GM13976 (cell line): ENCODE measurements at places on chromosomes 11 and 22.

GRCh38 chr22:35894464-35894878 lies 134.2 kb downstream of the RBFOX2 start:
- no peak for DNase-seq

GRCh38 chr11:123491241-123491640 lies 61.2 kb downstream of the GRAMD1B start:
- no peak for DNase-seq

DNA sequence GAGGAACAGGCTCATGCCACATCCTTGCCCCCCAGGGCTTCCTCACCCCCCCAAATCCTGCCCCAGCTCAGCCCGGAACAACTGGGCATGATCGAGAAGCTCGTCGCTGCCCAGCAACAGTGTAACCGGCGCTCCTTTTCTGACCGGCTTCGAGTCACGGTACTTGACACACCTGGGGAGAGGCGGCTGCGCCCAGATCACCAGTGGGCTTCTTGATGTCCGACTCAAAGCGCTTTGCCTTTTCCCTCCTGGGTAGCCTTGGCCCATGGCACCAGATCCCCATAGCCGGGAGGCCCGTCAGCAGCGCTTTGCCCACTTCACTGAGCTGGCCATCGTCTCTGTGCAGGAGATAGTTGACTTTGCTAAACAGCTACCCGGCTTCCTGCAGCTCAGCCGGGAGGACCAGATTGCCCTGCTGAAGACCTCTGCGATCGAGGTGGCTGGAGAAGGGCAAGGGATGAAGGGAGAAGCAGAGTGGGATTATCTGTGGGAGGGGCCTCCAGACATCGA lies 3.5 kb downstream of the NR1H3 start:
- no peak for DNase-seq

- no peak for DNase-seq
These were observed 54.1 kb upstream of the RRM1 start for GRCh38 chr11:4040461-4040860.

GRCh38 chr22:48531761-48532435 lies 1295.8 kb downstream of the BRD1 start:
- no peak for DNase-seq

- peak; percentile 43 for DNase-seq
These were observed 327.6 kb upstream of the PLET1 start for GRCh38 chr11:112588252-112588694.

DNA sequence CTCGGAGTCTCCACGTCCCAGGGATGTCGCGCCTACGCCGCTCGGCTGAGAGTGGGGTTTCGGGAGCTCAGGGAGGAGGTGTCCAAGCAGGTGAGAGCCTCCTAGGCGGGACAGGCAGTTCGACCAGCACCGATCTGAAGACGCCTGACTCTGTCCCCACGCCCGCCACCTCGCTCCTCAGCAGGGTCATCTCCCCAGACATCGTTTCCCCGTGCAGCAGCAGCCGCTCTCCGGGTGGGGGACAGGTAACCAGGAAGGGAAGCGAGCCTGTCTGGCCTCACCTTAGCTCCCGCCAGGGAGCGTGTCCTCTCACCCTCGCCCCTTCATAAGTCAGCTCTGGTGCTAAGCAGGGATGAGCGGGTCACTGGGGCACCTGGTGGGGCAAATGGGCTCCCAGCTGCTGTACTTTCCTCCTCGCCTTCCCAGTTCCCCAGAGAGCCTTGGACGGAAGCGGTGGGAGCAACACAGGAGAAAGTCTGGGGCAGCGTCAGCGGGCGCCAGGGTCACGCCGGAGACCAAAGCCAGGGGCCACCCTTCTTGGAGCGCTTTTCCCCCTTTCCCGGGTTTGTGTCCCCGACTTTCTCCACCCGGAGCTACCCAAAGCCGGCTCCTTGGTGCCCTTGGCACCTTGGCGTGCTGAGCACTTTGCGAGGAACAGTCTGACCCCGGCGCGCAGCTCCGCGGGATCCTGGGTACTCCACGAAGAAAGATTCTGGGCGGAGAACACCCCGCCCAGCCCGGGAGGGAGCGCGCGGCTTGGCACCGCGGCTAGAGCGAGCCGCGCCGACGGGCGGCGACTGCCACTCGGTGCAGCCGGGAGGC lies 1.6 kb downstream of the SPON1 start:
- DNase-seq, result peak; percentile 31

DNA sequence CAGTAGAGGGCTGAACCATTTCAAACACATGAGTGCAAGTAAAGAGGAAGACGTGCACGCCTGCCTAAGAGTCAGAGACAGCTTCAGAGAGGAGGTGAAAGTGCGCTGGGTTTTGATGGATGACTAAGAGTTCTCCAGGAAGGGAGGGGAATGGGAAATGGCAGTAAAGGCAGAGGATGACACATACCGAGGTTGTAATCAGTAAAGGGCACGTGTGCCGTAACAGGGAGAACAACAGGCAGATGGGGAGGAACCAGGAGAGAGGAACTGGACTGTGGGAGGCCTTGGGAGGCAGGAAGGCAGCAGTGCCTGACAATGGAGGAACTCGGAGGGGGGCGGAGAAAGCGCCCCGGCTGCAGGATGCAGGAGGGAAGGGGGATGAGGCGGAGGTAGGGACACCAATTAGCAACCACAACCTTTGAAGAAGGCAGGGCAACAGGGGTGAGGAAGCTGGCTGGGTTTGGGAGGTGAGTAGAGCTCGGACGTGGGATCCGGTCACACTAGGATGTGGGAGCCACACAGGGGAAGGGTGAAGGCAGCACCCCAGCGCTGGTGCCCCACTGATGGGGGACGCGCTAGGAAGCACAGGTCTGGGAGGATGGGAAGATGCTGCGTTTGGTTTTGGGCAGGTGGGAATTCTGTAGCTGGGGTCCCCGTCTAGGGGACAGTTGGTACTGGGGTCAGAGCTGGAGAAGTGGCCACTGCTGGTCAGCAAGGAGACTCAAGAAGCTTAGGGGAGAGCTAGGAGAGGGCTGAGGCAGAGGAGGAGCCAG lies 67.4 kb downstream of the SCUBE1 start:
- no peak for DNase-seq

- no peak for DNase-seq
These were observed 535.1 kb downstream of the TMEM135 start for GRCh38 chr11:87572881-87573280.

DNA sequence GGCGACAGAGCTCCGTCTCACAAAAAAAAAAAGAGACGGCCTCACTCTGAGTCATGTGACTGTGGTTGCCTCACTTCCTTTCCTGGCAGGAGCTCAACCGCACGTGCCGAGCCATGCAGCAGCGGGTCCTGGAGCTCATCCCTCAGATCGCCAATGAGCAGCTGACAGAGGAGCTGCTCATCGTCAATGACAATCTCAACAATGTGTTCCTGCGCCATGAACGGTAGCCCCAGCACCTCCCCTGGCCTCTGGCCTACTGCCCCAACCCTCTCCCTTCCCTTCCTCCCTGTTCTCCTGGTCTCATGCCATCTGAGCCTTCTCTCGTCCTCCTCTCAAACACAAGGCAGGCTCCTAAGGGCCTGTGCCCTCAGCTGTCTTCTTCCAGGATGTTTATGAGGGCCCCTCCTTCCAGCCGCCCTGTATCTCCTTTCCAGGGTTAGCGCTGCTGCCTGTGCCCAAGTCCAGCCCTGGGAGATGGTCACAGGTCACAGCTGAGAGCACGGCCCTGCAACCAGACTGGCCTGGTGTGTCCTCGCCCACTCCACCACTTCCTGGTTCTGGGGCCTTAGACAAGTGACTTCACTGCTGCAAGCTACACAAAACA lies 30.7 kb downstream of the TOM1 start:
- no peak for DNase-seq

- DNase-seq, result peak; percentile 45
These were observed 26.8 kb downstream of the CLDN25 start for GRCh38 chr11:113806406-113806805.

- DNase-seq, result no peak
These were observed 236.6 kb upstream of the ANO3 start for GRCh38 chr11:26095340-26095739.

- no peak for DNase-seq
These were observed 3.5 kb downstream of the KIF18A start for GRCh38 chr11:28104425-28104824.

- no peak for DNase-seq
These were observed 6.3 kb downstream of the TYR start for GRCh38 chr11:89184021-89184420.

DNA sequence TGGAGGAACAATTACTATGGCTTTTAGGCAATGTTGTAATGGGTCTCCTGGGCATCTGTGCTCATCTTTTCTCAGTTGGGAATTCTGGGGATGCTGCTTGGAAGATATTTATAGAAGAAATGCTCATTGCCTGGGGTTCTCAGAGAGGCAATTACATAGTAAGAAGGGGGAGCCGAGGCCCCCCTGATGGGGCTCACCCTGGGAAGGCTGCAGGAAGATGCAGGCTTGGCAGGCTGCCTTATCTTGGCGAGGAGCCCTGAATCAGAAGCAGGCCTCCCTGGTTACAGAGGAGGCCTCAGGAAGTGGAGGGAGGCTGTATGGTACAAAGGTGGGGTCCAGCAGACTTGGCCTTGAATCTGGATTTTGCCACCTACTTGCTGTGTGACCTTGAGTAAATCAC lies 60.6 kb upstream of the CRYBB3 start:
- no peak for DNase-seq

- DNase-seq, result peak; percentile 70
These were observed 1.2 kb downstream of the UBE2L6 start for GRCh38 chr11:57566005-57566904.

- DNase-seq, result no peak
These were observed 16.0 kb downstream of the TBX1 start for GRCh38 chr22:19776433-19777031.

DNA sequence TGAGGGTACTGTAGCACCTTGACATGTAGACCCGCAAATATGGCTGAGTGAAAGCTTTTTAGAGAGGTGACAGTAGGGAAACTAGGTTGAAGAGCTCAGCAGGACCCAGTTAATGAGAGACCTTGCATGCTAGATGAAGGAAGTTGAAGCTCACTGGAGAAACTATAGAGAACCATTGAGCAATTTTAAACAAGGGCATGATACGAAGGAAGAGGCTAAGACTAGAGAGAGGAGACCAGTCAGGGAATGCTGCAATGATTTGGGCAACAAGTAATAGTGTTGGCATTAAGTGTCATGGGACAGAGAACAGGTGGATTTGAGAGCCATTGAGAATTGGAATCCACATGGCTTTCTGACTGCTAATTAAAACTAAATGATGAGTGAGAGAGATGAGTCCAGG lies 4.1 kb downstream of the OLFML1 start:
- no peak for DNase-seq
